Central memory CD8-positive, alpha-beta T cell (primary cell): ENCODE measurements at places on chromosomes 11 and 22.

- H3K4me1 ChIP-seq = no peaks in the 10 kb centered on the region
- H3K36me3 ChIP-seq = peaks cover 58% of the 10 kb centered on the region
- DNase-seq = no peak
- no peak overlapping the region for H3K27ac ChIP-seq
Observed at GRCh38 chr11:60895687-60896086, 10.7 kb downstream of the PRPF19 start.

- H3K36me3 ChIP-seq = peaks cover 2% of the 10 kb centered on the region
- H3K27ac ChIP-seq = no peak overlapping the region
- H3K4me1 ChIP-seq = no peaks in the 10 kb centered on the region
Observed at GRCh38 chr22:41043722-41044121, 48.7 kb upstream of the EP300 start.

DNA sequence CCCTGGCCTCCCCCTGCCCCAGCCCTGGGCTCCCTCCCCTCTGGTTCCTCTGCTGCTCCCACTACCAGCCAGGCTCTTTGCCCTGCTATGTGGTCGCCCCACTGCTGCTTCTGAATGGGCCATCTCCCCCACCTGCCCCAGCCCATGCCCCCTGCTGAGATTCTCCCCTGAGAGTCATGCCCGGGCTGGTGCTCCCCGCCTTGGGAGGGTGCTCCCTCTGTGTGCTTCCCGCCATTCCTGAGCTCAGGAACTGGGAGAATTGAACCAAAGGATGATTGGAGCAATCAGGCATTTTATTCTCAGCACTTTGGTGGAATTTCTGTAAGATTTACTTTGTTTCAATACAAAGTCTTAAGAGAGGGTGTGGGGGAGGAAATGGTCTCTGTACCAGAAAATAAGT lies 6.8 kb downstream of the APOBEC3D start:
- no peak overlapping the region for H3K4me3 ChIP-seq
- no peaks in the 10 kb centered on the region for H3K27me3 ChIP-seq
- H3K27ac ChIP-seq = peak overlapping the region; percentile 61
- DNase-seq = no peak

GRCh38 chr11:68982134-68982533 lies 1.3 kb upstream of the MRGPRD start:
- no peaks in the 10 kb centered on the region for H3K4me1 ChIP-seq
- no peak overlapping the region for H3K4me3 ChIP-seq
- H3K27me3 ChIP-seq = peaks cover 47% of the 10 kb centered on the region
- H3K36me3 ChIP-seq = no peaks in the 10 kb centered on the region

GRCh38 chr22:44878483-44879300 lies 126.3 kb downstream of the ARHGAP8 start:
- H3K27ac ChIP-seq = no peak overlapping the region
- H3K36me3 ChIP-seq = no peaks in the 10 kb centered on the region
- H3K27me3 ChIP-seq = peaks cover 11% of the 10 kb centered on the region
- H3K4me3 ChIP-seq = no peak overlapping the region

GRCh38 chr11:13166036-13166435 lies 111.6 kb upstream of the BMAL1 start:
- no peak overlapping the region for H3K27ac ChIP-seq
- H3K4me3 ChIP-seq = no peak overlapping the region
- DNase-seq = no peak
- no peaks in the 10 kb centered on the region for H3K4me1 ChIP-seq
- peaks cover 2% of the 10 kb centered on the region for H3K36me3 ChIP-seq

GRCh38 chr11:113667801-113668200 lies 38.3 kb downstream of the TMPRSS5 start:
- peaks cover 25% of the 10 kb centered on the region for H3K27me3 ChIP-seq
- no peaks in the 10 kb centered on the region for H3K4me1 ChIP-seq
- no peak overlapping the region for H3K27ac ChIP-seq
- H3K4me3 ChIP-seq = no peak overlapping the region

- peaks cover 1% of the 10 kb centered on the region for H3K36me3 ChIP-seq
- no peak for DNase-seq
- H3K27me3 ChIP-seq = peaks cover 65% of the 10 kb centered on the region
- H3K4me1 ChIP-seq = no peaks in the 10 kb centered on the region
- no peak overlapping the region for H3K27ac ChIP-seq
- H3K4me3 ChIP-seq = no peak overlapping the region
Observed at GRCh38 chr22:28620244-28620922, 59.3 kb downstream of the TTC28 start.

DNA sequence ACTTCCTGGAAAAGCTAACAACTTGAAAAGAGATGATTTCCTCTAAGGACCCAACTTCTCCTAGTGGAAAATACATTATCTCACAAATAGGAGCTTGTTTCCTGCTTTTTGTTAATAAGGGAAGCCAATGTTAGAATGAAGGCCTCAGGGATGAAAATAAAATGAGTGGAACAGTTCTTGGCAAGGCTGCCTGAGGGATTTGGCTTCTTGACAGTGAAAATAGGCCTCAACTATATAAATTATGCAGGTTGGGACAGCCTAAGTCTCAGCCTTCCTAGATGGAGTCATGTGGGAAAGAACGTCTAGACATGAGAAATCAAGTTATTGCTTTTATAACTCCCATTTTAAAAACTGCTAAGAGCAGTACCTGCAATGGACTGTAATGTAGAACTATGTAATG lies 92.8 kb upstream of the FIBIN start:
- no peaks in the 10 kb centered on the region for H3K36me3 ChIP-seq
- H3K4me1 ChIP-seq = no peaks in the 10 kb centered on the region
- no peaks in the 10 kb centered on the region for H3K27me3 ChIP-seq
- no peak for DNase-seq
- H3K27ac ChIP-seq = no peak overlapping the region

- no peak overlapping the region for H3K27ac ChIP-seq
- no peak overlapping the region for H3K4me3 ChIP-seq
- no peak for DNase-seq
Observed at GRCh38 chr11:71173709-71174108, 78.7 kb downstream of the SHANK2 start.

DNA sequence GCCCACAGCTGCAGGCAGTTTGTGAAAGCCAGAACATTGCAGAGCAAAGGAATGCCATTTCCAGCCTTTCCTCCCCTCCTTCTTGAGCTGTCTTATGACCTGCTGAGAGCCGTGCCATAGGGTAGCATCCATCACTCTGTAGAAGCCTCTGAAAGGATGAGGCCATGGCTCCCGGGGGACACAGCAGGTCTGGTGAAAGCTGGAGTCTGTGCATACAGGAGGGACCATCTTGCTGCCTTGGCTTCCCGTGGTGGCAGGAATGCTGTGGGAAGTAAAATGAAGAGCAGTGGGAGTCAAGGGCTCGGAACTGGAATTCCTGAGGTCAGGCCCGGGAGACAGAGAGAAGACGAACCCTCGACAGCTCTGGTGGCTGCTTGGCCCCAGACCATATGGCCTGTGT lies 30.9 kb downstream of the ANO1 start:
- no peaks in the 10 kb centered on the region for H3K4me1 ChIP-seq
- no peak for DNase-seq
- H3K4me3 ChIP-seq = no peak overlapping the region
- no peaks in the 10 kb centered on the region for H3K36me3 ChIP-seq

GRCh38 chr11:67099831-67100324 lies 19.2 kb upstream of the KDM2A start:
- no peak overlapping the region for H3K4me3 ChIP-seq
- peaks cover under 1% of the 10 kb centered on the region for H3K36me3 ChIP-seq
- H3K4me1 ChIP-seq = peaks cover 21% of the 10 kb centered on the region
- no peak for DNase-seq
- no peaks in the 10 kb centered on the region for H3K27me3 ChIP-seq

DNA sequence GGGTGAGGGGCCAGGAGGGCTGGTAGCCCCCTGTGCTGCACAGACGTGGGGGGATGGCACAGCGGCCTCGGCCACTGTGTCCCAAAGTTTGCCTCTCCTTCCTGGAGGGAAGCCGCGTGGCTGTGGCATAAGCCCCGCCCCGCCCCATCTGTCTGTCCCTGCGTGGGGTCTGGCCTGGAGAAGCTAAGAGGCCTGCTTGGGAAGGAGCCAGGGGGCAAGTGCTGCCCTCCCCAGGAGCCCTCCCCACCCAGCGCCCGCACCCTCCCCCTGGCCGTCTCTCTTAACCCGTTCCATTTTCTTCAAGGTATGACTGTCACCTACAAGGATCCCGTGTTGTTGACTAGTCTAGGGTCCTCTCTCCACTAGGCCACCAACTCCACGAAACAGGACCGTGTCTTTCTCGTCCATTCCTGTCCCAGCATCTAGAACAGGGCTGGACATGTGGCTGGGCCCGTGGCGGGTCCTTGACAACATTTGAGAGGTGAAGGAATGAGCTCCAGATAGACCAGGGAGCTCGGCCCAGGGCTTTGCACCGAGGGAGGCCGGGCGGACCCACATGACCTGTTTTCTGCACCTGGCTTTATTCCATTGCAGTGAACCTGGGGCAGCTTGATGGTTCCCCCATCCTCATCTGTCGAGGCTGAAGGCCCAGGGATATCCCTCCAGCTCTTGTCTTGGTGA lies 428.0 kb downstream of the TBC1D22A start:
- H3K27ac ChIP-seq = no peak overlapping the region
- no peaks in the 10 kb centered on the region for H3K27me3 ChIP-seq
- DNase-seq = no peak
- H3K4me1 ChIP-seq = no peaks in the 10 kb centered on the region
- H3K4me3 ChIP-seq = no peak overlapping the region

DNA sequence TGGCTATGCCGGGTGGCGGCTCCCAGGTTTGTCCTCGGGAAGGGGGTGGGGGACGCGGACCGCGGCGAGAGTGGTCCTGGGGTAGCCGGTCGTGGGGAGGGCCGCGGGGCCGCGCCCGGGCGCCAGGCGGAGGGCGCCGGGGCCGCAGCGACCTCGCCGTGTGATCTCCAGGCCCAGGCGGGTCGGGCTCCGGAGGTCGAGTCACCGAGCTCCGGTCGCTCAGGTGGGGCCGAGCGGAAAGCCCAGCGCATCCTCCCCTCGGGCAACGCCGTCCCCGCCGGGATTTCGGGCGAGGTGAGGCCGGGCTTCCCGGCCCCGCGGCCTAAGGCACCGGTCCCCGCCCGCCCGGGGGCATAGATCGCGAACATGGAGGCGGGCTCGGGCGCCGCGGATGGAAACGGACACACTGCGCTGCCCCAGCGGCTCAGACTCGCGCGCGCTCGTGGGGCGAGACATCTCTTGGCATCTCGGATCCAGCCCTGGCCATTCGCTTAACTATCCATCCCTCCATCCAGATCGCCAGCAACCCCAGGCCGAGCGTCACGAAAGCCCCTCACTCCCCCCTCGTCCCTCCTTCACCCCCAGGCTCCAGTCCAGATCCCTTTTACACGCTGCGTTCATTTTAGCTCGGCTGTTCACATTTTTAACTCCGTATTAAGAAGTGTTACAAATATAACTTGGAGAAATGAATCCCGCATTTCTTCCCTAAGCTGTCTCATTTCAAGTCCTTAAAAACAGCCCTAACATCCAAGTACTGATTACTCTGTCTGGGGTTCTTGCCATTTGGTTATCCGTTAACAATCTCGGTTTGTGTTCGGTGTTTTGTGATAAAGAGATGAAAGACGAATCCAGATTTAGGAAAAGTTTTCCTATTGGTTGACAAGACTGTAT lies 460 bp downstream of the ZC3H12C start:
- H3K4me3 ChIP-seq = peak overlapping the region; percentile 67
- DNase-seq = no peak
- H3K27me3 ChIP-seq = peaks cover 41% of the 10 kb centered on the region
- H3K36me3 ChIP-seq = peaks cover 2% of the 10 kb centered on the region
- no peak overlapping the region for H3K27ac ChIP-seq

GRCh38 chr22:50169774-50170341 lies 673 bp upstream of the PANX2 start:
- H3K4me1 ChIP-seq = peaks cover 7% of the 10 kb centered on the region
- H3K36me3 ChIP-seq = peaks cover 4% of the 10 kb centered on the region
- peak overlapping the region; percentile 72 for H3K4me3 ChIP-seq
- no peak overlapping the region for H3K27ac ChIP-seq
- peaks cover 57% of the 10 kb centered on the region for H3K27me3 ChIP-seq

- no peak overlapping the region for H3K4me3 ChIP-seq
- no peak overlapping the region for H3K27ac ChIP-seq
- no peak for DNase-seq
- no peaks in the 10 kb centered on the region for H3K36me3 ChIP-seq
Observed at GRCh38 chr22:27534720-27535125, 266.8 kb downstream of the MN1 start.

DNA sequence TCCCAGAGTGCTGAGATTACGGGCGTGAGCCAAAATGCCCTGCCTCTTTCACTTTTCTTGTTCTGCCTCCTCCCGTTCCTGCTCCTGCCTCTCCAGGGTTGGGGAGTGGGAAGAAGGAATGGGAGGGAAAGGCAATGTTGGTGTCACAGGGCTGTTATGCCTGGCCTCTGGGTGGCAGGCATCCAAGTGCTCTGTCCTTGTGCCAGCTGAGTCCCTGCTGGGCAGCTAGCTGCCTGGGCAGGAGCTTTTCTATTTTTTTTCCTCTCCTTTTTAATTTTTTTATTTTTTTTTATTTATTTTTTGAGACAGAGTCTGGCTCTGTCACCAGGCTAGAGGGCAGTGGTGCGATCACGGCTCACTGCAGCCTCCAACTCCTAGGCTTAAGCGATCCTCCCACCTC lies 4.1 kb upstream of the SAC3D1 start:
- H3K27ac ChIP-seq = no peak overlapping the region
- peaks cover 11% of the 10 kb centered on the region for H3K36me3 ChIP-seq
- no peaks in the 10 kb centered on the region for H3K27me3 ChIP-seq
- H3K4me3 ChIP-seq = no peak overlapping the region
- no peaks in the 10 kb centered on the region for H3K4me1 ChIP-seq
- no peak for DNase-seq

DNA sequence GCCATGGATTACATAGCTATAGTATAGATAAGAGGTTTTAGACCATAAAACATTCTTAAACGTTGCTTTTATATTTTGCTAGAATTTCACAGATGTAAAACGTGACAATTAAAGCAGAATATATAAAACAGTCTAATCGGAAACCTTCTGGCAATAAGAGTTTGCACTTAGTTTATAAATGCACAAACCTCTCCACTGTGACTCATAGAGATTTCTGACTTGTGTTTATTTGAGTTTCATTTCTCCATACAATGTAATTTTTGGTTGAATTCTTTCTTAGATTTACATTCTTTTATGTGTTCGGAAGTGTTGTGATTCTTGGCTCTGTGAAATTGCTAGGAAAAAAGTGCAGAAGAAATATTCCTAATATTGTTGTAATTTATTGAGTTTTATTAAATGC lies 288.7 kb upstream of the CTSC start:
- H3K36me3 ChIP-seq = no peaks in the 10 kb centered on the region
- no peak overlapping the region for H3K4me3 ChIP-seq
- H3K27ac ChIP-seq = no peak overlapping the region
- H3K4me1 ChIP-seq = no peaks in the 10 kb centered on the region

GRCh38 chr11:358129-358800 lies 11.0 kb upstream of the B4GALNT4 start:
- no peak overlapping the region for H3K27ac ChIP-seq
- peaks cover 17% of the 10 kb centered on the region for H3K4me1 ChIP-seq
- H3K4me3 ChIP-seq = no peak overlapping the region
- no peaks in the 10 kb centered on the region for H3K27me3 ChIP-seq

GRCh38 chr11:8330404-8330803 lies 66.7 kb upstream of the LMO1 start:
- no peak overlapping the region for H3K4me3 ChIP-seq
- no peak for DNase-seq

- H3K4me3 ChIP-seq = no peak overlapping the region
- H3K36me3 ChIP-seq = peaks cover 9% of the 10 kb centered on the region
- no peaks in the 10 kb centered on the region for H3K27me3 ChIP-seq
- no peak for DNase-seq
- H3K27ac ChIP-seq = no peak overlapping the region
- peaks cover 37% of the 10 kb centered on the region for H3K4me1 ChIP-seq
Observed at GRCh38 chr11:75982309-75982708, 167.3 kb downstream of the UVRAG start.
